NCI-H748 treated with DMSO at 0.1 percent for 48 hours (cell line): ENCODE measurements at places on chromosomes 5 and 9.

GRCh38 chr9:109476642-109477257, 21.4 kb downstream of the PTPN3 start:
- DNase-seq = no peak

DNA sequence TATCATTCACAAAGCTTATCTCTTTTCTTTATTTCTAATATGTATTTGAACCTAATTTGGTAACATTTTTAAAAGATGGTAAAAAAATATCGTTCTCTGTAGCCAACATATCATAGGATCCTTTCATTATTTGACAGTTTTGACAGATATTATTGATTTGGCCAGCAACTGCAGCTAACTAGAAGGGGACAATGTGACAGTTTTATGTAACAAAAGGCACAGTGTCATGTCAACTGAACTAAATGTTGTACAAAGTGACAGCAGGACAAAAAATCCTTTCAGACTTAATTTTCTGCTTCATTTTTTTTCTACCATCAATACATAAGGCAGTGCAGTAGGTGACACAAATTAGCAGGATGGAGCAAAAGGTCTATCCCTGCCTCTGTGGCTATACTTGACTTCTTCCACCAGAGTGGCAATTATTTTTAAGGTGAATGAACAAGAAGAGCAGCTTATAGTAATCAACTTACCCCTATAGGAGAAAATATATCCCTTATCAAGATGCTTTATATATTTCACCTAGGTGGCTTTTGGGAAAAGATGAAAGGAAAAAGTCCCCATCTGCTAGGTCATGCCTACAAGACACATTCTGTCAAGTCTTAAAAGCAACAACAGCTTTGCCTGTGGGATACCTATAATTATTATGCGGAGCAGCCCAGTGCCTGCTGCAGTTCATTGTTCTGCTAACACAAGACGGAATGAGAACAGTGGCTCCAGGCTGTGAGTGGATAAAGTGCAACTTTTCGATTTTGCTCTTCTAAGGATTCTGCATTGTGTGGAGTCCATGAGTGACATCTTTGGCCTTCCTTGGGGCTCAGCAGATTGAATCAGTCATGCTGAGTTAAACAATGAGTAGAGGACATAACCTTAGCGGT, 694.9 kb downstream of the ISL1 start:
- DNase-seq = no peak

- no peak for DNase-seq
Observed at GRCh38 chr5:159121061-159121460, 21.3 kb upstream of the EBF1 start.

- DNase-seq = no peak
Observed at GRCh38 chr5:154570572-154571324, 92.7 kb upstream of the HAND1 start.

GRCh38 chr5:56685503-56686217, 129.7 kb upstream of the MAP3K1 start:
- no peak for DNase-seq

DNA sequence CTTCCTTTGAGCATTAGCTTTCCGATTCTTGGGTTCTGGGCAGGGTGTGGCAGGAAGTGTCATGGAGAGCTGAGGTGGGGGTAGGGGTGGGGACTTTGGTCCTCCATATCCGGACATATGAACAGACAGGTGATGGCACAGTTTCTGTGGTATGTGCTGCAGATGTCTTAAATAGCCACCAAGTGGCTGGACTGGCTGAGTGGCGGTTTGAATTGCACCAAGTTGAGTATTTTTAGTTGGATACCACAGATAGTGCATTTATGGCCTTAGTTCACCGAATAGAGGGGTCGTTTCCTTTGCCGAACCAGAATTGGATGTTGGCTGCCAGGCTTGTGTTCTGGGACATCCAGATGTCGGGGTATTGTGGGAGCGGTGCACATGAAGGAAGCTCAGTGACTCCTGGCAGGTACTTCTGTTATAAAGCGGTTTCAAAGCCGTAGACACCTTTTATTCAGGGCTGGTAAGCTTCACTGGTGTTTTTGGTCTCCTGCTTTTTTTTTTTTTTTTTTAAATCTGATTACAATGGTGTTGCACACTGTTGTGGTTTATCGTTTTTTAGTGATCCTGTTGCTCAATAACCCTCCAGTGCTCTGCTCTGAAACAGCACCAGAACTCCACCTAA, 15.1 kb upstream of the TNFAIP8 start:
- no peak for DNase-seq

DNA sequence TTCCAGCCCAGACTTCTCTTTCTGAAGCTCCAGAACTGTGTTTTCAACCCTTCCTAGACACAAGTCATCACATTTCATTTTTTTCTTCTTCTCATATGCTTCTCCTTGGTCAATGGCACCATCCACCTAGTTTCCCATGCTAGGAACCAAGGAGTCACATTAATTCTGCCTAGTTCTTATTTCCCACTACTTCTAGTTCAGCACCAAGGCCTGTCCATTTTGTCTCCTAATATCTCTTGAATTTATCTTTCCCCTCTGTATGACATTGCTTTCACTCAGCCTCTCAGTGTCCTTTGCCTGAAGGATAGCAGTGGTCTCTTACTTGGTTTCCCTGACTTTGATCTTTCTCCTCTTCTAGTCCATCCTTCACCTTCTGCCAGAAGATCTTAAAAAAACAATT, 38.8 kb downstream of the ARHGEF28 start:
- DNase-seq = no peak

GRCh38 chr5:93336330-93337110, 244.5 kb downstream of the NR2F1-AS1 start:
- DNase-seq = no peak

GRCh38 chr9:125549039-125549438, 158.0 kb downstream of the MAPKAP1 start:
- DNase-seq = no peak
